ENCODE measurements at places on chromosomes 2 and 18.

DNA sequence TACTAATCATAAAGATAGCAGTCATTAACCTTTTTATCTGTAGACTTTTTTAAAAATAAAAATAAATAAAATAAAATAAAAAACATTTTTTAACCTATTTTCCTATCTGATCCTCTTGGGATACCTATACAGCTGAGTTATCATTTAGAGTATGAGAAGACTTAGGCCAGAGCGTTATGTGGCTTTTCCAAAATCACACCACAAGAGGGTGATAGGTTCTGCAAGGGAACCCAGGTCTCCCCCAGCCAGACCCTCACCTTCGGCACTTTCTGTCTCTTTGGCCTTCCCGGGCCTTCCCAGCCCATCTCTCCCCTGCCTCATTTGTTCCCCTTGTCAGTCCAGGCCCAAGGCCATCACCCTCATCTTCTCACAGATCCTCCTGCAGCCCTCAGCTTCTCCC is 311.7 kb downstream of the SMAD2 start:
- DNase-seq = no peak

GRCh38 chr2:83689402-83689801 is 769.7 kb downstream of the SUCLG1 start:
- DNase-seq = no peak

- DNase-seq = peak; percentile 89
Observed at GRCh38 chr2:219041252-219041651, at the start of gene CFAP65. Gene CFAP65, minus strand, starts transcription at chr2:219041516. Its CDS starts 2,468 bp downstream, at chr2:219039048.

GRCh38 chr18:3703732-3704176 is 253.8 kb downstream of the TGIF1 start:
- DNase-seq = peak; percentile 86

DNA sequence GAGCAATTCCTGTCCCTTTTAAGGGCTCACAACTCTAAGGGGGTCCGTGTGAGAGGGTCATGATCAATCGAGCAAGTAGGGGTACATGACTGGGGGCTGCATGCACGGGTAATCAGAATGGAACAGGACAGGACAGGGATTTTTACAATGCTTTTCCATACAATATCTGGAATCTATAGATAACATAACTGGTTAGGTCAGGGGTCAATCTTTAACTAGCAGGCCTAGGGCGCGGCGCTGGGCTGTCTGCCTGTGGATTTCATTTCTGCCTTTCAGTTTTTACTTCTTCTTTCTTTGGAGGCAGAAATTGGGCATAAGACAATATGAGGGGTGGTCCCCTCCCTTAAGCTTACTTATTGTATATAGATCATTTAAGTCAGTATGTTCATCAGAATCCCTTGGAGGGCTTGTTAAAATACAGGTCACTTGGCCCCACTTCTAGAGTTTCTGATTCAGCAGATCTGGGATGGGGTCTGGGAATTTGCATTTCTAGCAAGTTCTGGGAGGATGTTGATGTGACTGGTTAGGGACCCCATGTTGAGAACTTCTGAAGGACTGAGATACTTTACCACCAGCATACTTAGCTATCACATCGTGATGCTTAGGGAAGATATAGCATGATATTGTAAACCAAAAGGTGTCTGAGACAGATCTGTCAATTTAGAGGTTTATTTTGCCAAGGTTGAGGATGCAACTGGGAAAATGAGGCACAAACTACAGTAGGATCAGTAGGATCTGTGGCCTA is 2.8 kb upstream of the INPP4A start:
- no peak for DNase-seq

GRCh38 chr2:108855194-108855593 is 68.6 kb downstream of the CCDC138 start:
- no peak for DNase-seq

DNA sequence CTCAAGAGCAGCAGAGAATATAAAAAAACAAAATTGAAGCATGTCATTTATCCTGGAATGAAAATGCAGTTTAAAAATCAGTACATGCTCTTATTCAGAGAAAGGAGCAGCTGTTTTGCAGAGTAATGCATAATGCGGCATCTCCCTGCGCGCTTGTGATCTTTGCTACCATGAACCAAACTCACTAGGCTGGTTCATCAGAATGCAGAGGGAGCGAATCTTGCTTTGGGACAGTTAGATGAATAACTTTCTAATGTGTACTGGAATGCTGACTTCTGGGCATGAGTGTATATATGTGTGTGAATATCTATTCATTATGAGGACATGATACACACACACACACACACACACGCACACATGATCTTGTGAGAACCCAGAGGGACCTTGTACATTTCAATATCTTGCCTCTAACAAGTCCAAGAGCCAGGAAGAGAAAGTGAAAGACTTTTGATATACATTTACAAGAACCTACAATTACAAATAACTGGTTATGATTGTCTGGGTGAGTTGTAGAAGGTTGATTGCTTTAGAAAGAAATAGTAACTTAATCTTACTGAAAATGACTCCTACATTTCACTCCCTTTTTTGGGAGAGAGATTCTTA is 54.1 kb upstream of the THOC1 start:
- no peak for DNase-seq

DNA sequence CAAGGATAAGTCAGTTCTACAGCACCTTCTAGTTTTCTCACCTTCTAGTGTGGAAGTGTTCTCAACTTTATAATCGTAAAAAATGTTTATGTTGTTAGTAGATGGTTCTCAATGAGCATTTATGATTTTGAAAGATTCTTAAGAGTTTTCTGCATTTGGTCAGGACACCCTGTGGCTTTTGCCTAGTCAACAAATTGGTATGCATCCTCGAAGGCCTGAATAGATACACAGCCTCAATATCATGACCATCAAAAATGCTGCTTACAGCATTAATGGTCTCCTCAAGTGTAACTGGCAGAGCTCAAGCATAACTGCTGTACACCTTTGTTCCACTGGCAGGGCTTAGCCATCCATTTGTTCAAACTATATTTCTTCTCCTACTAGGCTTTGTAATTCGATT is 96.7 kb downstream of the CRACDL start:
- DNase-seq = no peak

GRCh38 chr18:1658908-1659566 is 754.4 kb downstream of the ADCYAP1 start:
- DNase-seq = peak; percentile 43

DNA sequence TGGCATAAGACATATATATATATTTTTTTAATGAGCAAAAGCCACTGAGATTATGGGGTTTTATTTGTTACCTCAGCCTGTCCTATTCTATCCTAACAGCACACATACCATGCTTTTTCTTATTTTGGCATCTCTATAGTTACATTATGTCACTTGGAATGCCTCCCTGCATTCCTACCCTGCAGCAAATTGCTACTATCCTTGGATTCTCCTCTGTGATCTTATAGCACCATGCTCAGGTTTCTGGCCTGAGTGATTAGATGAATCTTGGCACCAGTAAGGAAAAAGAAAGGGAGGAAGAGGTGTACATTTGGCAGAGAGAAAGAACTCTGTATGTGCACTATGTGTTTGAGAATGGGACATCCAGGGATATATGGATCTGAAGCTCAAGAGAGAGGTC is 86.3 kb upstream of the PELI1 start:
- no peak for DNase-seq

DNA sequence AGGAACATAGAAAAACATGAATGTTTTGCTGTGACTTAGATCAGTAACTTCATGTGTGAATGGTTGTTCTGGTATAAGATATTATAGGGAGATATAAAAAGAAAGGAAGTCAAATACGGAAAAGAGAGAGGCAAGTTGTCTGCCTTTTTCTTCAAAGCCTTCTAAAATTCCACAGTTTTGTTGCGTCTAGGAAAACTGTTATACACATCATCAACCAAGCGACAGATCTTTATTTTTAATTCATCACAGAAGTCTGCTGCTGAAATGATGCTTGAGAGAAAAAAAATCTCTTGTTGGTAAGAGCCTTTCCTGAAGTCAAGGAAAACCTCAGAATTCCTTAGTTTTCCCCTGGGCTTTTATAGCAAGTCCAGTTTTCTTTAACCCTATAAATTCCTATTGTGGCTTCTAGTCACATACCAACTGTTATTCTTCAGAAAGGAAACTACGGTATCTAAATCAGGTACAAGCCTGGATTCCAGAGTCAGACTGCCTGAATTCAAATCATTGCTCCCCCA is 36.3 kb upstream of the TANC1 start:
- DNase-seq = no peak

GRCh38 chr18:46738491-46738890 is 18.4 kb downstream of the ST8SIA5 start:
- DNase-seq = no peak

Data from endodermal cell (in vitro differentiated cells).